ENCODE measurements at places on chromosomes 13 and 19.
A peak's percentile ranks its signal among the peaks of the same experiment; 100 is the strongest.

DNA sequence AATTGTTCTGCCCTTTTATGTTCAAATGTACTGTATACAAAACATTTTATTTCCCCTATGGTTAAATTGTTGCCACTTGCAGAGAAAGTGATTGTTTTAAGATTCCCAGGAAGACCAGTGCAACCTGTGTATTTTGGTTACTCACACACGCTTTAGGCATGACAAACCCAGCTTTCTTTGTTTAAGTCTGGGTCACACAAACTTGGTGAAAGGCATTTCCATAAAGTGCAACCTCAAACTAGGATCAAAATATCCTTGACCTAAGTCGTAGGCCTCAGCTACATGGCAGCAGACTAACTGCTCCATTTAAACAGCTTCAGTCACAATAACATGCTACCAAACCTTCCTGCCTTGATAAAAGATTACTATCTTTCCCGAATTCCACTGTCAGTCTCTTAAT, 639.0 kb upstream of the PRR20A start:
- DNase-seq = no peak

DNA sequence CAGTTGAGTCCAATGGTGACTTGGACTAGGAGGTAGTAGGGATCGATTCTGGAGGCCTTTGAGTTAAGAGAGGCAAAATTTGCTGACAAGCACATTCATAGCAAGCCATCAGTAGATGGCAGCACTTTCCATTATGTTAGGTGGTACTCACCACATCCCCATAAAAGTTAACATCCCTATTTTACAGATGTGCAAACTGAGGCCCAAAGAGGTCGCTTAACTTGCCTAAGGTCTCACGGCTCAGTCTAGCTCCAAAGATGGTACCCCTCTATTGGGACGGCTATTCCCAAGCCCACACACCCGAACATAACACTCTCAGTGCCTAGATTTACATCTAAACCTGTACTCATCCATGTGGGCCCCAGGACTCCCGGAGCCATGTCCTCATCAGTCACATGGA, 21.5 kb upstream of the FOSB start:
- no peak for DNase-seq

DNA sequence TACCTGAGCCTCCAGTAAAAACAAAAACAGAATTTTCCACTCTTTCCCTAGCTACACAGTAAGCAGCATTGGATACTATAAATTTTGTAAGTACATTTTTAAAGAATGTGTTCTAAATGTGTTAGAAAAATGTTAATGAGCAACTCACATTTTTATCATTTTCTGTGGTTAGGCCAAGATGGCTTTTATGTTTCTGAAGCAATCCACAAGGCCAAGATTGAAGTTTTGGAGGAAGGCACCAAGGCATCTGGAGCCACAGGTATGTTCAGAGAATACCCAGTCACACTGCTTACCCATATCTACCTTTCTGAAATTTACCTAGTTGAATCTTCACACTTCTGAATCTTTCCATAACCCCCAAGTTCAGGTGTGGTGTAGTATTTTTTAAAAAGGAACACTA, 21.6 kb downstream of the SERPINE3 start:
- DNase-seq = no peak

DNA sequence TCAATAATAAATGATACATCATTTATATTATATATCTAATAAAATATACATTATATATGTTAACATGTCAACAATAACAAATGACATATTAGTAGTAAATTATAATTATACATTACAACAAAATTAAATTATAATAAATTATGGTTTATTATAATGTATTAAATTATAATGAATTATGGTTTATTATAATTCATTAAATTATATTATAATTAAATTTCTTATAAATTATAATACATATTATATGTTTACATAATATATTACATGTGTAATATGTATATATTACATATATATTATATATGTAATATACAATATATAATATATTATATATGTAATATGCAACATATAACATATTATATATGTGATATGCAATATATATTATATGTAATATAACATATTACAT, 20.5 kb downstream of the C3 start:
- no peak for DNase-seq

DNA sequence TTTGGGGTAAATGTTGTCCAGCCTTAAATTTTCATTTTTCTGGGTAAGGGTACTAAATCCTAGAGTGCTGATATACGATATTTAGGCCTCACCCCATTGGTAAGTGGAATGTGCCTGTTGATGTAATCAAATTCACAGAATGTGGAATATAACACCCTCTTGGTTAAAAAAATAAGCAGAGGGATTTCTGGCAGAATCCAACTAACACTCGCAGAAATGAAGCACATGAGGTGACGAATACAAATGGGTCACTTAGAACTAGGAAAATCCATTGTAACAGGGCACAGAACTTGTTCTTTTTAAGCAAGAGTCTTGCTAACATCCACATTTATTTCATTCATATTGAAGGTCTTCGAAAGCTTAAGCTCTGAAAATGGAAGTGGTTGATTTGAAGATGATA, 320.3 kb downstream of the SHISA2 start:
- DNase-seq = no peak

GRCh38 chr13:91454666-91455065, 56.2 kb downstream of the GPC5 start:
- no peak for DNase-seq

- DNase-seq = peak; percentile 85
These were observed 17.7 kb upstream of the SPACA4 start for GRCh38 chr19:48588670-48589401.

DNA sequence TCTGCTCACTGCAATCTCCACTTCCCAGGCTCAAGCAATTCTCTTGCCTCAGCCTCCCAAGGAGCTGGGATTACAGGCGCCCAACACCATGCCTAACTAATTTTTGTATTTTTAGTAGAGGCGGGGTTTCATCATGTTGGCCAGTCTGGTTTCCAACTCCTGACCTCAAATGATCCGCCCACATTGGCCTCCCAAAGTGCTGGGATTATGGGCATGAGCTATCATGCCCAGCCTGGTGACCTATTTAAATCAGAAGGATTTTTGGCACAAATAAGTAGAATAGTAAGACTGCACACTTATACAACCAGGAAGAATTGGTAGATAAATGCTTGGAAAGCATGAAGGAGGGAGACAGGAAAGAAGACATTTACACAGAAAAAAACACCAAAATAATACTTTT, 53.4 kb upstream of the AKAP11 start:
- no peak for DNase-seq

DNA sequence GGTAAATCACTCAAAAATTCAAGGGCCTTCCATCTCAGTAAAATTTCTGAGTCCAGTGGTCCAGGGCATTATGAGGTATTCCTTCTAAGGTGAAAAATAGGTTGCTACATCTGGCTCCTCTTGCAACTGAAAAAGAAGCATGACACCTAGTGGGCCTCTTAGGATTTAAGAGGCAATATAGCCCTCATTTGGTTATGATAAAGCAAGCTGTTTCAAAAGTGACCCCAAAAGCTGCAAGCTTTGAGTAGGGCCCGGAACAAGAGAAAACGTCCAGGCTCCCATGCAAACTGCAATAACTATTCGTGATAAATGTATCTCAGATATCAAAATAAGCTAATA, 1910.2 kb upstream of the PRR20A start:
- DNase-seq = no peak

GRCh38 chr13:61916483-61916882, 500.8 kb upstream of the PCDH20 start:
- DNase-seq = no peak

Measured in activated CD8-positive, alpha-beta memory T cell treated with anti-CD3 and anti-CD28 coated beads, Interleukin-2, amount 50 U/mL, for 4 hours (primary cell).